ENCODE measurements at places on chromosomes 4 and X.
A peak's percentile ranks its signal among the peaks of the same experiment; 100 is the strongest.

GRCh38 chr4:100722866-100723459, 205.1 kb upstream of the EMCN start:
- no peak for DNase-seq

DNA sequence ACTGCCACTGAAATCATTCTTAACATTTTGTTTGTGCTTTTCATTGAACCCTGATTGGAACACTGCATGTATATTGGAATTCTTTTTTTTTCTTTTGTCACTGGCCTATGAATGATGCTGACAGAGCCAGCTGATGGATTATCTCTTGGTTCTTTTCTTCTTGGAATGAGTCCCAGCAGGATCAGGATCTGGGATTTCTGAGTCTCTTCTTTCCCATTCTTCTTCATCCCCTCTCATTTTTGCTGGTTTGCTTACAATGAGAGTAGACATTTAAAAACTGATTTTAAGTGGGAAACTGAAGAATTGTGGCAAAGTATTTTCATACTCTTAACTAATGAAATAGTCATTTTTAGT, 9.0 kb downstream of the DCUN1D4 start:
- DNase-seq = no peak

GRCh38 chr4:145199051-145199716, 18.8 kb upstream of the OTUD4 start:
- no peak for DNase-seq

DNA sequence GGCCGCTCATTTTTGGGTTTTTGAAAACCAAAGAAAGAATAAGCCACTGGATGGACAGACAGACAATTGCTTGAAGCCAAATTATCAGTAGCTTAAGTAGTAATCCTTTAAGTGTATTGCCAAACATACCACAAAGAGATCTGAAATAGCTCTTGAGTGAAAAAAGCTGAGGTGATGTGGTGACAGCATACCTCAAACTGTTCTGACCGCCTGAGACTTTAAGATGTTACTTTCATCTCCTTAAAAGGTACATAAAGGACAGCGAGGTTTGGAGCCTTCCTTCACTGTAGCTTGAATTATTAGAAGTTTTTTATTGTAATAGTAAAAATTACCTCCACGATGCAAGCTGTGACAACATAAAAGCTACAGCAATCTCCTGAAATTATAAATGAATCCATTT, 271.5 kb upstream of the FAM241A start:
- no peak for DNase-seq

GRCh38 chrX:152520653-152521052, 69.5 kb upstream of the GABRA3 start:
- no peak for DNase-seq

GRCh38 chr4:18777190-18777930, 755.8 kb upstream of the LCORL start:
- no peak for DNase-seq

- no peak for DNase-seq
Measured at GRCh38 chr4:83599183-83599582, 63.3 kb downstream of the GPAT3 start.

- DNase-seq = no peak
Measured at GRCh38 chrX:37976153-37976552, 30.2 kb upstream of the SYTL5 start.

GRCh38 chr4:81571105-81571504, 99.4 kb upstream of the RASGEF1B start:
- no peak for DNase-seq

DNA sequence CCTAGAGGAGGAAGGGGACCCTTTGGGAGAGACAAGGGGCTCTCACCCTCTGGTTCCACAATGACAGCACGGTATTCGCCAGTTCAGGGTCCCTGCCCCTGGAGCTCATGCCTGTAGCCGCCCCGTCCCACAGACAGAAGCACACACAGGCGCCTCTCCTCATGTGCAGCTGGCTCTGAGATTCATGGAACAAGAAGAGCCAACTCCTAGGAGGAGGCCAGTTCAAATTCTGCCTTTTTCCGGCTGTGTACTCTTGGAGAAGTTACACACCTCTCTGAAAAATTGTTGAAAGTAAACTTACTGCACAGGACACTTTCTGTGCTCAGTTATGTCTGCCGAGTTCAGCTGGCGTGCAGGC, 15.3 kb downstream of the BLOC1S4 start:
- no peak for DNase-seq

- peak; percentile 34 for DNase-seq
Measured at GRCh38 chrX:66728818-66729271, 90.0 kb upstream of the EDA2R start.

Data from activated CD8-positive, alpha-beta memory T cell treated with anti-CD3 and anti-CD28 coated beads, Interleukin-2, amount 50 U/mL, for 4 hours (primary cell).